RWPE2 (cell line): ENCODE measurements at places on chromosomes 7 and 10.

GRCh38 chr7:29288181-29289091 lies 93.9 kb downstream of the CHN2 start:
- DNase-seq, result no peak

DNA sequence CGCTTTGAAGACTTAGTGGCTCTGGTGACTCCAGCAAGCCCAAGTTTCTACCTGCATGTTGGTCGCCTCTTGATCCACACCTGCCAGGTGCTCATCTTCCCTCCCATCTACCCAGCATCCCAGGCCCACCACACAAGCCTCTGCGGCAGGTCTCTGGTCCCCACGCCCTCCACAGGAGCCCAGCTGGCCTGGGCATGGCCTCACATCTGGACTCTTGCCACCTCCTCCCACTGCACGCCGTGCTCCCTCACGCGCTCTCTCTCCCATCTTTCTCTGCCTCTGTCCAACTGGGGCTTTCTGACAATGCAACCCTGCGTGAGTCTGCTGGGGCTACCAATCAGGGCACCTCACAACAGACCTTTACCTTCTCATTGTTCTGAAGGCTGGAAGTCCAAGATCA lies 50.2 kb upstream of the FGFR2 start:
- DNase-seq, result no peak

GRCh38 chr7:11436316-11436715 lies 395.7 kb downstream of the THSD7A start:
- DNase-seq, result no peak

GRCh38 chr7:84821671-84822534 lies 365.0 kb downstream of the SEMA3D start:
- DNase-seq, result no peak

DNA sequence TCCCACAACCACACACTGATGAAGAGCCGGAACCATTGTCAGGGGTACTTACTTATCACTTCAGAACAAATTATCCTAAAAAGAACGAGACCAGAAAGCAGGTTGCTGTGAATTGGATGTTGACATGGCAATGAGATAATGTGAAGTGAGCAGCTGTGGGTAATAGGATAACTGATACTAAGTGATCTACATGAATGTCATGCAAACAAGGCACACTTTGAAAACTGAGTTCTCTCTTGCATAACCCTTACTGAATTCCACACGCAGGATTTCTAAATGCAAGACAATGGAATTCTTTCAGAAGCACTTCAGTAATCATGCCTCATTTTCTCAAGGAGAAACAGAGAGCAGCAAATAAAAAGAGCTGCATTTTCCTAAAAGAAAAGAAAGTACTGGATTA lies 242.5 kb upstream of the TMEM229A start:
- no peak for DNase-seq

GRCh38 chr10:99993701-99994689 lies 15.8 kb downstream of the DNMBP start:
- DNase-seq, result no peak

GRCh38 chr10:49309691-49310411 lies 10.9 kb downstream of the C10orf71 start:
- DNase-seq, result no peak

DNA sequence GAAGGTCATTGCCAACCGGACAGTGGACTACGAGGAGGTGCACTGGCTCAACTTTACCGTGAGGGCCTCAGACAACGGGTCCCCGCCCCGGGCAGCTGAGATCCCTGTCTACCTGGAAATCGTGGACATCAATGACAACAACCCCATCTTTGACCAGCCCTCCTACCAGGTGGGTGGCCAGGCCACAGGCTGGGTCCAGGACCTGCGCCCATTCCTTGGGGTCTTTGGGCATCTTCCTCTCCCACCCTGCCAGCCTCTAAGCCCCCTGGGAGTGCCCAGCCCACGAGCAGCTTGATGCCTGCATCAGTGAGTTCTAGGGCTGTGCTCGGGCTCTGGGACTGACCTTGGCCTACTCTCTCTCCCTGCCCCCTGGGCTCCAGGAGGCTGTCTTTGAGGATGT lies 25.8 kb upstream of the VSIR start:
- DNase-seq, result peak; percentile 41

GRCh38 chr10:72038458-72039001 lies 49.8 kb downstream of the SPOCK2 start:
- DNase-seq, result no peak

GRCh38 chr7:34361663-34362250 lies 296.3 kb upstream of the NPSR1 start:
- DNase-seq, result no peak

DNA sequence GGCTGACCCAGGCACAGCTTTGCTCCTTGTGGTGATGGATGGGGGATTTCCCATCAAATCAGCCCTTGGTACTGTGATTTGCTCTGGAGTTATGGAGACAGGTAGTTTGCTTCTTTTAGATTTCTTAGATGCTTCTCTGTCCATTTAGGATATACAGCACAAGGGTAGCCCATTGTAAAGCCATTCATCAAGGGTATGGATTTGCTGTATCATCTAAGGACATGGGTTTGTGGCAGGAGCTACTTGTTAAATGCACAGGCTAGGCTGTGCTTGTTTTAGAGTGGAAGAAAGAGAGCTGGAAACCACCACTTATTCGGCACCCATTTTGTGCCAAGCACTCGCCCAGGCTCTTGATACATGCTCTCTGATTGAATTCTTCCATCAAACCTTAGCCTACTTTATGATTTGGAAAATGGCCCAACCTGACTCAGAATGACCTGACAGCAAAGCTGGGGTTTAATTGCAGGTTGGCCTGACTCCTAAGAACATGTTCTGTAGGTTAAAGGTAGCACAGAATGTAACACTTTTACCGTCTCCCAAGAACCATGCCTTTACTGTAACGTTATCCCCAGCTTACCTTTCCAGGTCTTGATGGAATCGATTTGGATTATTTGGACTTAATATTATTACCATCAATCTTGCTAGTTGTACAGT lies 168.0 kb downstream of the SNX10 start:
- DNase-seq, result no peak

DNA sequence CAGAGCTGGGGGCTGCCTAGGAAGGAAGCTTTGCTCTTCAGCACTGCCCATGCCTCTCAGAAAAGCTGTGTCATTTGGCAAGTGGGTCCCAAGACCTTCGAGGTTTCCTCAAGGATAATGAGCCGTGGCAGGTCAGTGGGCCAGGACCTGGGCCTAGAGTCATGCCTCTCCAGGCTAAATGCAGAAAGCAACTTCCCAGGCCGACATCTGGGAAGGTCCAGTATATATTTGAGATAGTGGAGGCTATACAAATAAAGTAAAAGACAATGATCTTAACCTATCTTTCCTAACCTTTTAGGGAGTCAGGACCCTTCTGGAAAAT lies 2.4 kb upstream of the HOXA10 start:
- peak; percentile 60 for DNase-seq

- no peak for DNase-seq
Measured at GRCh38 chr10:83943049-83943448, 196.3 kb upstream of the GHITM start.

GRCh38 chr7:36506820-36507219 lies 117.2 kb downstream of the ANLN start:
- DNase-seq, result no peak

- no peak for DNase-seq
Measured at GRCh38 chr10:34716958-34717357, 98.1 kb downstream of the PARD3 start.

GRCh38 chr7:151150388-151150787 lies 17.1 kb downstream of the GBX1 start:
- DNase-seq, result no peak

- no peak for DNase-seq
Measured at GRCh38 chr10:120085096-120085796, 192.7 kb downstream of the SEC23IP start.

- DNase-seq, result peak; percentile 47
Measured at GRCh38 chr10:128078136-128078969, 47.9 kb downstream of the MKI67 start.

DNA sequence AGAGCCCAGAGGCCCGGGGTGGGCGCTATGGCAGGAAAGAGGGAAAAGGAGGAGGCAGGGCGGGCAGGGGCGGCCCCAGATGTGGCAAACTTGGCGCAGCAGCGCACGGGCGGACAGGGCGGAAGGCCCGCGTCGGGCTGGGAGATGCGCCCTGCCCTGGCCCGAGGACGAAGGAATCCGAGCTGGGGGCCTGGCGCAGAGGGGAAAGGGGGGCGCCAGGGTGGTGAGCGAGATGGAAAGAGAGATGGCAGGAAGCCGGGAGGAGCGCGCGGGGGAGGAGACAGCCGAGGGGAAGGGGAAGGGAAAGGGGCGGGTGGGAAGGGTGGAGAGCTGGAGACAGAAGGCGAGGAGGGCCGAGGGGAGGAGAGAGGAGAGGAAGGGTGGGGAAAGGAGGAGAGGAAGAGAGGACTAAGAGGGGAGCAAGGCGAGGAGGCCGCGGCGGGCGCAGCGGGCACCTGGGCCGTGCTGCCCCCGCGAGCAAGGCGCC lies at the start of gene MARVELD1:
Gene MARVELD1 (plus strand): TSS at position 392 of the 487 bp plus-strand sequence. CDS start 147 bp downstream, outside the sequence.
- DNase-seq, result peak; percentile 83

DNA sequence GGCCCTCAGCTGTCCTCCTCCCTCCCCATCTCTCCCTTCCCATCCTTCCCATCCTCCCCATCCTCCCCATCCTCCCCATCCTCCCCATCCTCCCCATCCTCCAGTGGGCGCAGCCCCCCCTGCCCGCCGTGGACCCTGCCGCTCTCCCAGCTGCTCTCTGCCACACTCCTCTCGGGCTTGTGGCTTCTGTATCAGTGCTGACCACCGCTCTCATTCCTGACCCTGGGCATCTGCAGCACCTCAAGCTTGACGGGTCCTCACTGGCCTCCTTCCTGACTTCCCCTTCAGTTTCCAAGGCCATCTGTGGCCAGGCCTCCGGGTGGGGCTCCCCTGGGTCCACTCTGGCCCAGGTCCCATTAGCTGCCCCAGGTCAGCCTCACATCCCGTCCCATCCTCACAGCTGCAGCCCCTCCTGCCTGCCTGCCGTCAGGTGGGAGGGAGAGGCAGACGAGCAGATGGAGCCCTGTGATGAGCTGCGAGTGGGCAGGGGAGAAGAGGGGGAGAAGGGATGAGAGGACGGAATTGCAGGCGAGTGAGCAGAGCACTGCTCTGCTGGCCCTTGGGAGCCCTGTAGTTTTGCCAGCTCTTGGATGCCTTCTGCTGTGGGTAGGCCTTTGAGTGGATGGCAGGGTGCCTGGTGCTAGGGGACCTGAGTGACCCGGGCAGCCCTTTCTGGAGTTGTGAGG lies 35.7 kb downstream of the LHPP start:
- DNase-seq, result no peak

DNA sequence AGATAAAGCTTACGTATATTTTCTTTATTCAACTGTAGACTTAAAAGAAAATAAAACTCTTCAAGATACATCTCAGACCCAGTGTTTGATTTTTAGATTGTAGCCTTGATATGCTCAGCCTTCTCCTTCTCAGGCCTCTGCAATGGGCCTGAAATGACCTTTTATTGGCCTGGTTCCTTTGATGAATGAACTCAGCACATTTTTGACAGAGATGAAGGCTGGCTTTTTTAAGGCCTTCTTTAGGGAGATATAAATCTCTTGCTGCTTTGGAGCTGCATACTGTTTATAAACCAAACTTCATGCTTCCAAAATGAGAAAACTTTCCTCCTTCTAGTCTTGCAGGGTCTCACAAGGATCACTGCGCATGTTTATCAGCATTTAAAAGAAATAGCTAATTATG lies 1049.8 kb downstream of the LRMDA start:
- DNase-seq, result no peak
